Stomach (tissue), 19 donors: ENCODE measurements at places on chromosomes 7 and 10. TPM values are rescaled to one million over a fixed set of nuclear protein-coding genes. Genes with fewer than 3 reads are reported as not detected.

ACHE gene
- 0.25 TPM for polyA plus RNA-seq

DNA sequence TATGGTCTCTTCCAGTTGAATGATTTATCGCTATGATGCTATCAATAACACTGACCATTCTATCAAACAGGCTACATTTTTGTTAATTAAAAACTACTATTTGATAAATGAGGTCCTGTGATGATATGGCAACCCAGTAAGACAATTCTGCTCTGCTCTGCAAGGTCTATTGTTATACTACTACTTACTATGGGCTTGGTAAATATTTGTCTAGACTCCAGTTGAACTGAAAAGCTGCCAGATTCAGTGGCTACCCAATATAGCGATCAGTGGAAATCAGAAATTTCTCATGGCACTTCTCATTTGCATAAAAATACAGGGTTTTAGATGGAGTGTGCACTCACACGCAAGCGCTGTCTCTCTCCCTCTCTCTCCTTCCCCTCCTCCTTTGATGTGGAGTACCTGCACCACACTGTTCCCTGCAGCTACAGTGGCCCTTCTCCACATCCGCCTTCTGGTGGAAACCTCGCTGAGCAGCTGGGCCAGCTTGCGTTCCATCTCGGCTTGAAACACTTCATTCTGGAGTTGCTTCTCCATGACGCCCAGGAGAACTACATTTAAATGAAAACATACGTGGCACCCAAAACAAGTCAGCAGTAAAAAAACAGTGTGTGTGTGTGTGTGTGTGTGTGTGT is 77.9 kb downstream of the KIAA1549 start:
- no peak for DNase-seq

ACSM6 gene
- polyA plus RNA-seq: 0.13 TPM

GRCh38 chr10:94038024-94038423 is 44.3 kb downstream of the PLCE1 start:
- DNase-seq: no peak

DNA sequence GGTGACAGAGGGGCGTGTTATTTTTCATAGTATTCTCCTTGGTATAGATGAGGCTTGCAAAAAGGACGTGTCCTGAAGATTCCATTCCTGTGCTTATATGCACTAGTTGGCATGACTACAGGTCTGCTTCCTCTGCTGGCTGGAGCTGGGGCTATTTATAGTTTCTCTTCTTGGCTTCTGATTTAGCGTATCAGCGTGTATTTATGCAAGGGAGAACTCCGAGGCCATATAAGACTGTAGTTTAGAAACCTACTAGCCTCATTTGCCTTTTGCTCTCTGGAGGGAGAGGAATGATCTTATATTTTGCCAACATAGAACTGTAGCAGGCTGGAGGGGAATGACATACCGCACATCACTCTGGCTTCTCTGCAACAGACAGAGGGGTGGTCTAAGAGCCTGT is 39.7 kb downstream of the CACNB2 start:
- DNase-seq: no peak

DNA sequence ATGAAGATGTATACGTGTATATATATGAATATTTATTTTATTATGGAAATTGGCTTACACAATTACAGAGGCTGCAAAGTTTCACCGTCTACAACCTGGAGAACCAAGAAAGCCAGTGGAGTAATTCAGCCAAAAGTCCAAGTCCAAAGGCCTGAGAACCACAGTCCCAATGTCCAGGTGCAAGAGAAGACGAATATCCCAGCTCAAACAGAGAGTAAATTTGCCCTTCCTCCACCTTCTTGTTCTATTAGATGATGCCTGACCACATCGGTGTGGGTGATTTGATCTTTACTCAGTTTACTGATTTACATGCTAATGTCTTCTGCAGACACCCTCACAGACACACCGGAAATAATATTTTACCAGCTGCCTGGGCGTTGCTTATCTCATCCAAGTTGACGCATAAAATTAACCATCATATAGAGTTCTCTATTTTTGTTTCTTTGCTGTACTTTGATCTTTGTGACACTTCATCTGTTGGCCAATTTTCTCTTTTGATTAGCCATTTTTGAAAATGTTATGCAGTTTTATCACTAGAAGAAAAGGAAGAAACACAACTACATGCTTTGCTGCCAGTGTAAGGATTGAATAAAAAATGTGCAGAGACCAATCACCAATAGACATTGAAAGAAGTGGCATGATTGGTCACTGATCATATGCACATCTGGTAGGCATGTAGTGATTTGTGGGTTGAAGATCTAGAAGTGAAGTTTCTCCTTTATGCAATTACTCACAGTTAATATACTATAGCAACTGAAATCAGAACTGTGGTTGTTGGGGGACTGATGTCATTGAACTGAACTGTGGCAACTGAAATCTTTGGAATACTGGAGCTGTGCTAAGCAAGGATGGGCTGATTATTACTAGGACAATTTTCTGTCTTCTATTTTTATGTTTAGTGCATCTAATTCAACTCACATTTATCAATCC is 68.5 kb downstream of the EPDR1 start:
- DNase-seq: no peak

ZNRF2 gene
- polyA plus RNA-seq: 10.3 TPM

ZNF425 gene
- polyA plus RNA-seq: 1.2 TPM

DNA sequence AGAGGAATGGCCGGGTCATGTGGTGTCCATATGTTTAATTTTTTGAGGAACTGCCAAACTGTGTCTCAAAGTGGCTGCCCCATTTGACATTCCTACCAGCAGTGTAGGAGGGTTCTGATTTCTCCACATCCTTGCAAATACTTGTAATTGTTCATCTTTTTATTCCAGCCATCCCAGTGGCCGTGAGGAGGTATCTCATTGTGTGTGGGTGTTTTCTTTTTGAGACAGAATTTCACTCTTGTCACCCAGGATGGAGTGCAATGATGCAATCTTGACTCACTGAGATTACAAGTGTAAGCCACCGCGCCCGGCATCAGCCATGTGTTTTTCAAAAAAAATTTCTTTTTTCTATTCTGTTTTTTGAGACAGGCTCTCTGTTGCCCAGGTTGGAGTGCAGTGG is 38.7 kb upstream of the DLG5 start:
- no peak for DNase-seq

GRCh38 chr10:49177391-49178355 is 10.5 kb downstream of the TMEM273 start:
- DNase-seq: peak; percentile 72

DNA sequence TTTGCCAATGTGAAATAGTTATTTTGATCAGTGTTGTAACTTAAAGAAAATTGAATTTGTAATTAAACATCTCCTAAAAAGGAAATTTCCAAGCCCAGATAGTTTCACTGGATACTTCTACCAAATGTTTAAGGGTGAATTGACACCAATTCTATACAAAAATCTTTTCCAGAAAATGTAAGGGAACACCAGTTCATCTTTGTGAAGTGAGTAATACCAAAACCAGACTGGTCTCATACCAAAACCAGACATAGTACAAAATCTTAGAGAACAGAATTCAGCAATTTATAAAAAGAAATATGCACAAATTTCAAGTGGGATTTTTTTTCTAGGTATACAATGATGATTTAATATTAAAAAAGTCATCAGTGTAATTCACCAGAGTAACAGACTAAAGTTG is 86.0 kb upstream of the ZNF32 start:
- DNase-seq: no peak

DNA sequence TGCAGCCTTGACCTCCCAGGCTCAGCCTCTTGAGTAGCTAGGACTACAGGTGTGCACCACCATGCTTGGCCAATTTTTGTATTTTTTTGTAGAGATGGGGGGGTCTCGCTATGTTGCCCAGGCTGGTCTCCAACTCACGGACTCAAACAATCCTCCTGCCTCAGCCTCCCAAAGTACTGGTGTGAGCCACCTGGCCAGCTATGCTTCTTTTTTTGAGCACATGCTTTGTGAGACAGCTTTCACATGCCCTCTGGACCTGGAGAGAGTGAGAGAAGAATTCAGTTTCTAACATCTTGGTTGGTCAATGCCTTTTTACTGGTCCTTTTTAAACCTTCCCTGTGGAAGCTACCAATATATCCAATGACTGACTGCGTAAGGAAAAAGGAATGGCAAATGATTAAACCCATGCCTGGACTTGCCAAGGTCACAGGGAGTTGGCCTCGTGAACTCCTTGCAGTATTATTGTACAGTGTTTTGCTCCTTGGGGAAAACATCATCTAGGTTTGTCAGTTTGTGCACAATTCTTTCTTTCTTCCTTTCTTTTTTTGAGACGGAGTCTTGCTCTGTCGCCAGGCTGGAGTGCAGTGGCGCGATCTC is 6.2 kb upstream of the FOXK1 start:
- no peak for DNase-seq

DNA sequence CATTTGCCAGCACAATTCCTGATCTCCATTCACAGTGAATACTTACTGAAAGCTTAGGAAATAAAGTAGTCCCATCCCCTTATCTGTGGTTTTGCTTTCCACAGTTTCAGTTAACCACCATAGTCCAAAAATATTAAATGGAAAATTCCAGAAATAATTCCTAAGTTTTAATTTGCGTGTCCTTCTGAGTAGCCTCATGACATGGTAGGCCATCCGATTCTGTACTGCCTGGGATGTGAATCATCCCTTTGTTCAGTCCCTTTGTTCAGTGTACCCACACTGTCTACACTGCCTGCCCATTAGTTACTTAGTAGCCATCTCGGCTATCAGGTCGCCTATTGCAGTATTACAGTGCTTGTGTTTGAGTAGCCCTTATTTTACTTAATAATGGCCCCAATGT is 14.2 kb downstream of the RAB11FIP2 start:
- DNase-seq: no peak

DNA sequence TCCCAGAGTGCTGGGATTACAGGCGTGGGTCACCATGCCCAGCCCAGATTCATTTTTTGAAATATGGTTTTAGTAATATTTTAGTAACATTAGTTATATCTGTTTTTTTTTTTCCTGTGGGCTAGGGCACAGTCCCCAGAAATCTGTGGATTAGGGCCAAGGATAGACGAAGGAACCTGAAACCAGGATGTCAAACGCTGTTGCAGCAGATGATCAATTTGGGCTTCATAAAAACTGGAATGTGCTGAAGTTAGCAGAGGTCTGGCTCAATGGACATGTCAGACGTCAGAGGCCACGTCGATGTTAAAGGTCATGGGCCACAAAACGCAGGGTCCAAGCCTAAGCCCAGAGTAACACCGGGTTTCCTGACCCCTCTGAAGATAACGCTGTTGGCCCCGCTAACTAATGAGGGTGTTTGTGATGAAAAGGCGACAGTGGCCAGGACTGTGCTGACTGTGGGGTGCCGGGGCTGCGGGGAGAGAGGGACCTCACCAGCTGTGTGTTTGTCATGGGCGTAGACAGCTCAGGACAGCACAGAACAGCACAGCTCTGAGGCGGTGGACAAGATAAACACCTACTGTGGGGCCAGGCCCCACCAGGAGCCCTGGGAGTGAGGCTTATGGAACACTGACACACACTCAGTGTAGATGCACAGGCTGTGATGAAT is 23.8 kb upstream of the GTPBP4 start:
- DNase-seq: no peak

BAMBI gene
- polyA plus RNA-seq: 0.85 TPM

DNA sequence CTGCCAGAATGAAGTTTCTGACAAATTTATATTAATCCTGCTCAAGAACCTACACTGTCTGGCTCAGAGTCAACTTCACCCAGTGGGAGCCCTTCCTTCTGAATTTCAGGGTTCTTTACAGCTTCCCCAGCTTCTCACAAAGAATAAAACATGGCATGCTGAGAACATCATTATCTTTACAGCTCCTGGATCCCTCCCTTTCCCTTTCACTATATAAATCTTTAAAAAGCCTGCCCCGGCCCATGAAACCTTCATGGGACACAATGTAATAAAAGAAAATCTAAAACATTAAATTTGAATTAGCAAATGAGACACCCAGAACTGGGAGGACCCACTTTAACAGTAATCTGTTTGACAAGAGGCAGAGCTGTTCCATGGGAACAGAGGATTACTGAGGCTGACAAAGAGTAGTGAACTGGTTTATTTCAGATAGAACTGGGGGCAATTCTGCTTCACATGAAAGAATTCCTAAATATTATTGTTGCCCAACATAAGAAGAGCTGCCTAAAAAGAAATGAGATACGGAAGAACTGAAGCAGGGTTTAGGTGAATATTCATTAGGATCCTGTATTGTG is 222.8 kb downstream of the THSD7A start:
- no peak for DNase-seq

DNA sequence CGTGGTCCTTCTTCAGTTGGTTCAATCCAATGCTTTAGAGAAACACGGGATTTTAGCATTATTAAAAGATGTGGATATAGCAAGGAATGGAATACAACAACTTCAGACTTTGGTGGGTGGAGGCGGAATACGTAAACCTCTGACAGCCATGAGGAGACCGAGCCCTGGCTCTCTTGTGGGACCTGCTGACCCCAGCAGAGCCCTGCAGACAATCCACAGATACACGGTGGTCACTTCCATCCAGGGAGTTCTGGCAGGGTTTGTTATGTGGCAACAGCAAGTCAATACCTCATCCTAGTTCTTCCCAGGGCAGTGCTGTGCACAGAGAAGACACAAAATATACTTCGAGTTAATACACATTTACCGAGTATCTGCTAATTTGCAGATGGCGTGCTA is 118.5 kb upstream of the DIP2C start:
- DNase-seq: no peak

- DNase-seq: peak; percentile 69
These were observed 18.4 kb downstream of the NKX2-3 start for GRCh38 chr10:99551158-99551557.

GRCh38 chr7:84264396-84264795 is 69.8 kb upstream of the SEMA3A start:
- no peak for DNase-seq

GRCh38 chr10:31773749-31774298 is 154.8 kb downstream of the ARHGAP12 start:
- no peak for DNase-seq

DNA sequence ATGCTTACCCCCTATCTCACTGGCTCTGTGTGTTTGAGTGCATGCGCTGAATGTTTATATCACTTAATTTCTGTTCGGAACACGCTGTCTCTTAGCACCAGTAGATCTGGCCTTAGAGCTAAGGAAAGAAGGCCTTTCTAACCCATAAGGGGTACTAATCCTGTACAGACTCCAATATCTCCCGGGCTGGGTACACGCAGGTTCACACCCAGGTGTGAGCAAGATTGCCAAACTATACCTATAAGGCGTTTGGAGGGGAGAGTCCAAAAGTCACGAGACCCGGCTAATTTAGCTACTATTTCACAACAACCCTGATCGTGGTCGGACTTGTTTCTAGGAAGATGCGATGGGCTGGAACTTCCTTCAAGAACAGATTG is 727 bp upstream of the PDSS1 start:
- no peak for DNase-seq

GRCh38 chr10:124354411-124355382 is 64.0 kb downstream of the OAT start:
- peak; percentile 67 for DNase-seq

CALHM2 gene
- 12.7 TPM for polyA plus RNA-seq

UPK3B gene
- 6.6 TPM for polyA plus RNA-seq

GRCh38 chr7:42876182-42877068 is 35.4 kb downstream of the C7orf25 start:
- DNase-seq: peak; percentile 77

DNA sequence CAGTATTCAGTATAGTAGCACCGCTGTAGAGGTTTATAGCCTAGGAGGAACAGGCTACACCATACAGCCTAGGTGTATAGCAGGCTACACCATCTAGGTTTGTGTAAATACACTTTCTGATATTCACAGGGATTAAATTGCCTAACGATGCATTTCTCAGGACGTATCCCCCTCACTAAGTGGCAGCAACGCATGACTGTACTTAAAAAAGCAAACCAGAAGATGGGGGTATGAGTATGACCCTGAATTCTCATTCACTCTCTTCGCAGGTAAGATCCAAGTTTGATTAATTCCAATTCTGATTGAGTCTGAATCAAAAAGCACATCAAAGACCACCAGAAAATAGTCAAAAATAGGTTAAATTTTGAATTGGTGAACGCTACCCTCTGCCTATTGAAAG is 972 bp downstream of the ORC5 start:
- peak; percentile 3 for DNase-seq
